ENCODE measurements at places on chromosomes 12 and 14. TPM values are rescaled to one million over a fixed set of nuclear protein-coding genes. Genes with fewer than 3 reads are reported as not detected.
A peak's percentile ranks its signal among the peaks of the same experiment; 100 is the strongest.

TRPV4 gene
- total RNA-seq: 13.0 TPM

RAB21 gene
- 115 TPM for total RNA-seq

ERBB3 gene
- total RNA-seq: 170 TPM

LRRC10 gene
- total RNA-seq: not detected

USP44 gene
- total RNA-seq: 13.3 TPM

ISM2 gene
- total RNA-seq: not detected

DNA sequence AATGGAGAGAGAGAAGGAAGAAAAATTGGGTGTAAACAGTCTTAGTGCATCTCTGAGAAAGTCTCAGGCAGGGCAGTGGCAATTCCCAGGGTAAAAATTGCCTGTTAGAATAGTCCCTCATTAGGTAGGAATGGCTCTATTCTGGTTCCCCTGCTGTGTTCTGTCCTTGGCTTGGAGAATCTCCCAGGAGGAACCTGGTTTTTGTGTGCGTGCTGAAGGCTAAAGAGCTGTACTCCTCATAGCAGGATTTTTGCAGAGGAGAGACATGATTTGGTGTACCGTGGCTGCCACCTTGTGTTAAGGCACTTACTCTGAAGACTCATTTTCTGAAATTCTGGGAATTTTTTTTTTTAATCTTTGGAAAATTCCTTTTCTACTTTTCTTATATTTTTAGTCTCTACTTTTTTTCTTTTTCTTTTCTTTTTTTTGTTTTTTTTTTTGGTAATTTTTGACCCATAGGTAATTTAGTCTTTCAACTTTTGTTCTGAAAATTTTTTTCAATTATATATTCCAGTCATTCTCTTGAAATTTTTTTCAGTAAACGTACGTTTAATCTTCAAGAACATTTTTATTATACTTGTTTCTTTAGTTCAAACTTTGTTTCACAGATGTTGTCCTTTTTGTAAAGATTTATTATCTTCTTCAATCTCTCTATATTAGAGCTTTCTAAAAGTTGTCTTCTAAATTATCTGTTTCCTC, 63.8 kb downstream of the FBXO33 start:
- peak; percentile 62 for DNase-seq

LIN7A gene
- total RNA-seq: 0.73 TPM

GRCh38 chr12:1657688-1658087, 28.7 kb downstream of the WNT5B start:
- no peak for DNase-seq

MMP14 gene
- total RNA-seq: 7.8 TPM

GRCh38 chr12:119710965-119711551, 43.1 kb downstream of the PRKAB1 start:
- DNase-seq: peak; percentile 28

DAZAP2 gene
- total RNA-seq: 103 TPM

- no peak for DNase-seq
Measured at GRCh38 chr14:67680121-67680602, 5.7 kb upstream of the VTI1B start.

DNA sequence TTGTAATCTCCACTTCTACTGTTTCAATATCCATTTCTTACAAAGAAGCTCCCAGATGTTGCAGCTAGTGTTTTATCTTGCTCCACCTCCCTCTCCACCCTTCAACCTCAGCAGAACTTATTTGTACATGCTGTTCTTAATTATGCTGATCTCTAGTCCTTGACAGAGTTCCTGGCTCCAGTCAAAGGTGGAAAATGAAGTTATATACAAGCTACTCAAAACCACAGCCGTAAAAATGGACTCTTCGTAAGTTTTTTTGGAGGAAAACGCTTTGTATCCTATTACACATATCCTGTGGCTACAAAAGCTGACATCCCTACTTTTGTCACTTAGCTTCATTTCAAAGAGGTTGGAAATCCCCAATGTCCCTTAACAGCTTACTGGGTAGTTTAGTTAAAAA, 1.3 kb downstream of the CLEC1A start:
- no peak for DNase-seq

EIF2S3B gene
- 4.8 TPM for total RNA-seq

GRCh38 chr12:28086521-28087155, 103.6 kb upstream of the CCDC91 start:
- no peak for DNase-seq

CCDC38 gene
- total RNA-seq: not detected
